ENCODE measurements at places on chromosomes 1 and 21.

DNA sequence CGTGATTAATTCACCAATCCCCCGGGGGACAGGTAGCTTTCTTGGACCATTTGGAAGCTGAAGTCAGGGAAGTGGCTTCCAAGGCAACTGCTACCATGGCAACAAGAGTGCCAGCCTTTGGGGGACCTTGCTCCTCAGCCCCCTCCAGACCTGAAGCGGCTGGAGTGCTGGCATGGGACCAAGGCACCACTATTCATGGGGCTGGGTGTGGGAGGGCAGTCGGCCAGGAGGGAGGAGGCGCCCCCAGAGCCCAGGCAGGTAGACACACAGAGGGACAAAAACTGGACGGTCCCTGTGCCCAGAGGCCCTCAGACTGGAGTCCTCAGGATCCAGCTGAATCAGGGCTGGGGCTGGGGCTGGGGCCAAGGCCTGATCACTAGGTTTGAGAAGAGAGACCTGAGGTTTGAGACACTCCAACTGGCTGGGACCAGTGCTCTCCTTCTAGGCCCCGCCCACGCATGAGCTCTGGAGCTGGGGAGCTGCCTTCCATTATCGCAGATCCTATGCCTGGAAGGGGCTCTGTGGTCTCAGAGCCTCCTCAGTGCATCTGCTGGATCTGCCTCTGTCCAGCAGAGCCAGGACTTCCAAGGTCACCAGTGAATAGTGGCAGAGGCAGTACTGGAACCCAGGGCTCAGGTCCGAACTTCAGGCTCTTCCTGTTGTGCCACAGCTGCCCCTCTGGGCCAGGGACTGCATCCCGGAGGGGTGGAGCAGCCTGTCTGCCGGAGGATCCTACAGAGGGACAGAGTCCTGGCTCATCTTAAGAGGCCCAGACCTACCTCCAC is 3.3 kb upstream of the KNCN start:
- DNase-seq, result no peak

DNA sequence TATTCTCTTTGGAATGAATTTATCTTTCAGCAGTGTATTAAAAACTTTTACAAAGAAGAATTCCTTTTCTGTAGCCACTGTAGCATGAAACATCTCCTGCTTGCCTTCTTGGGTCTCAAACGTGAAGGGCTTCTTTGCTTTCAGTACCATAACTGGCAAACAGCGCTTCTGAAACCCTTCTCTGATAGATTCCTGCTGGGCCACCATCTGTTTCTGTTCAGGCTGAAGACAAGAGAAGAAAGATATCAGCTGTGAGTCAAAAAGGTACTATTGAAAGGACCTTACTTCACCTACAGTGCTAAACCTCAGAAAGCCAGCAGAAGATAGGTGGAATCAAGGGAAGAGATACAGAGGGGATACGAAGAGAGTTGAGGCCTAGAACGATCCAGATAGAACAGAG is 10.5 kb downstream of the AIM2 start:
- DNase-seq, result no peak

DNA sequence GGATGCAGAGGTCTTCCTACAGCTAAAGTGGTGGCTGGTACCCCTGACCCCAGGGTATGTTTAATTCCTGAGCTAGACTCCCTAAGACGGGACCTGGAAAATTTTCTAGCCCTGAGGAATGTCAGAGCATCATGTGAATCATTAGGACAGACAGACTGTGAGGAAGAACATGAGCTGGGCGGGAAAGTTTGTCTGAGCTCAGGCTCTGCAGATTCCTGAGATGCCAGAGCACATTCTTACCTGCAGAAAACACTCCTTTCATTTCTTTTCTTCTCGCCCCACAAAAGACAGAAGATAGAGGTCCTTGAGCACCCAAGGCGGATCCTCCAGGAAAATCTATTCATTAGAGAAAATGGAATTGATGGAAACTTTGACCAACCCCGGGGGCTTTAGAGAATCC is 6.5 kb downstream of the CAPN2 start:
- peak; percentile 87 for DNase-seq

DNA sequence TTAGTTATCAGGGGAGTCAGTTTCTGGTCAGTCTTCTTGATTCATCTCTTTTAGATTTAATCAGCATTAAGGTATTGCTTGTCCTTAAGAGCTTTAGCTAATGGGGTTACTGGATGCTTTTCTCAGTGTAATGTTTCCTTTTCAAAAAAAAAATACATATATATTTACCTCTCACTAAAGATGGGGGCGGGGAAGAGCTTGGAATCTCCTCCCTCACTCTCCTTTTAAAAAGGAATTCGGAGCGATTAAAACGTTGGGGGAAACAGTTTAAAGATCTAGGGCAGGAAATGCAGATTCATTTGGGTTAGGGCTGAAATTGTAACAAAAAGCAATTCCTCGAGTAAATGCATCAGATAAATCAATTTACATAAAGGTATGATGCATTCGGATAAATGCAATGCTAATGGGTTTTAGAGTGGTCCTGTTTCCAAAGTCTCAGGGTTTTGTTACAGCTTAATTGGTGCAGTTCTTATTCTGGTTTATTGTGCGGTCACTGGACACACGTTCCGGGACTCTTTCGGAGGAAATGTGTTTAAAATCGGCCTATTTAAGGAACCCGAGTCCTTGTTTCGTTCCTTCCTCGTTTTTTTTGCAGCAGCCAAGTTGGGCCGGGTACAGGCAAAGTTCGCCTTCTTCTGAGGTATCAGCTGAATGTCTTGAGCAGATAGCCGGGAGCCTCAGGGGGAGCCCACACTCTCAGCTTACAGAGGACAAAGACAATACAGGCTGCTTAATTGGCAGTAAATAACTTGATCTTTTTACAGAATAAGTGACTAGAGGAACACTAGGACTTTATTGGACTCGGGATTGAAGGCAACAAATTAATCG is 1.6 kb downstream of the LMO4 start:
- DNase-seq, result peak; percentile 38

DNA sequence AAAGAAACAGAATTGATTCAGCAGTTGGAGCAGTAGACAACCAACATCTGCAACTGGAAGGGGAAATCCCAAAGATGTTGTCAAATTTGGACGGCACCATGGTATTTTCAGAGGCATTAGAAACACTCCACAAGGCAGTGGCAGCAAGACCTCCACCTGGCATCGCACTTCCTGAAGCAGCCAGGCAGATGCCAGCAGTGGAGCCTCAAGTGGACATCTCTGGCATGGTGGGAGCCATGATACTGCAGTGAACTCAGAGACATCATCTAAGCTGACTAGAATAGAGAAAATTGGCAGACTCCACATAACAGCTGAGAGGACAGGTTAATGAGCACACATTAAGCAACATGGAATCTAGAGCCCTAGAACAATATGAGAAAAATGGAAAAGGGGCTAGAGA is 33.9 kb upstream of the RGS8 start:
- DNase-seq, result no peak

DNA sequence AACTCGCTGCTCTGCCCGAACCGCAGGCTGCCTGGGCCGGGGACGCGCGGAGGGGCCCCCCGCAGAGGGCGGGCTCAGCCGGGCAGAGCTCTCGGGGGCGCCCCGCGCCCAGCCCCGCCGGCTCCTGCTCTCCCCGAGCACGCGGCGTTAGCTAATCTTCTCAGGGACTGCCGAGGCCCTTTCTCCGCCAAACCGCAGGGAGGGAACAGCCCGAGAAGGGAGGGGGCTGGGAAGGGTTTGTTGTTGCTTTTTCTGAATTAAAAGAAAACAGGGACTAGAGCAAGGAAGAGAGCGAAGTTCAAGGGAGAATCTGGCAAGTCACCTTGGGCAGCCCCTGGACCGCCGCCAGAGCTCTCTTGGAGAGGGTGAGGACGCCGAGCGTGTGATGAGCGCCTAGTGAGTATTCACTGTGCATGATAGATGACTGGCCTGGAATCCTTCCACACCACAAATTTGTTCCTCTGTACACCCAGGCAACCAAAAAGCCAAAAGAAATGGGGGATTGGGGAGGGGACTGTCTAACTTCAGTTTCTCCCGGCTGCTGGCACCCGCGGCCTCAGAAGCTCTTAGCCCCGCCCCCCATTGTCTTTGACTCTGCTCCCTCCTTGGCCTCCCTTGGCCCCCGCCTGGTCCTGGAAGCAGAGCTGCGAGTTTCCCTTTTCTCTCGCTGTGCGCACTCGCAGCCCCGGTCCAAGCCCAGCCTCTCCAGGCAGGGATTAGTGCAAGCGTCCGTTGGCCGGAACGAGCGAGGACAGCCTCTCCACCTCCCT is 19.7 kb upstream of the LMX1A start:
- DNase-seq, result no peak

GRCh38 chr1:15753776-15754175 is 4.8 kb upstream of the FBLIM1 start:
- DNase-seq, result no peak

All from trophoblast cell (in vitro differentiated cells and primary cell).